ENCODE measurements at places on chromosomes 1 and 21.
A peak's percentile ranks its signal among the peaks of the same experiment; 100 is the strongest.

DNA sequence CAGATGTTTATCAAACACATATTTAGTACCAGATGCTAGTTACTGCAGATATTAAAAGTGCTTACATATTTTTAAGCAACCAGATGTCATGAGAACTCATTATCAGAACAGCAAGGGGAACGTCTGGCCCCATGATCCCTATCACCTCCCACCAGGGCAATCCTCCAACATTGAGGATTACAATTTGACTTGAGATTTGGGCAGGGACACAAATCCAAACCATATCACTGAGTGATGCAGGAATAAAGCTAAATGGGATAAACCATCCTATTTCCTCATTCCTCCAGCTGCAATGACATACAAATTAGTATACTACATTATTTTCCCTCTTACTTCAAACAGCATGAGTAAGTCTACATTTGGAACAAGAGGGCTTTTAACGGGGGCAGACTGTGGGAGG is 3.1 kb upstream of the KCNK2 start:
- no peak for DNase-seq

DNA sequence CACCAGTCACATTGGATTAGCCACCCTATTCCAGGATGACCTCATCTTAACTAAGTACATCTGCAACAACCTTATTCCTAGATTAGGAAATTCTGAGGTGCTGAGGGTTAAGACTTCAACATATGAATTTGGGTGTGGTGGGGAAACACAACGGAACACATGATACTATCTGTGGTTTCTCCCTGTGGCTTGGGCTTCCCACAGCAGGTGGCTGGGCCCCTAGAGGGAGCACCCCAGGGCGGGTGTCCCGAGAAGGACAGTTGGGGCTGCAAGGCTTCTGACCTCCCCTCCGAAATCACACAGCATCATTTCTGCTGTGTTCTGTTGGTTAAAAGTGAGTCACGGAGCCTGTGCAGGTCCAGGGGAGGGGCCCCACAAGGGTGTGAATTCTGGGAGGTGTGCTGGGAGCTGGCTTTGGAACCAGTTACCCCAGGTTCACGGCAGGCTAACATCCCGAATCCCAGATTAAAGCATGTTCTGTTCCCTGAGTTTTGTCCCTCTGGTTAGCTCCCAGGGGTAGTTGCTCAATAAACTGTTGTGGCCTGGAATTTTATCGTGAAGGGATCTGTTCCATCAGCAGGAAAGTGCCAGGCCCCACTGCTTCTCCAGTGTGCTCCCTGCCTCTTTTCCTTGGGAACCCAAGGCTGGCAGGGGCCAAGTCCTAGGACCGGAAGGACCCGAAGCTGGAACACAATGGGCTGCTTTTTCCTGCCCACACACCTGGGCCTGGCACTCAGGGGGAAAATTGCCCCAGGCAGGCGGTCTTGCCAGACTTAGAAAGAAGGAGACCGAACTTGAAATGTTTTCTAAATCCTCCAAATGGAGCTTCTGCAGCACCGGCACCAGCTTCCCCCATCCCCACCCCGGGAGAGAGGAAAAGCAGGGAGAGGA is 154.0 kb upstream of the WNT4 start:
- DNase-seq, result no peak

DNA sequence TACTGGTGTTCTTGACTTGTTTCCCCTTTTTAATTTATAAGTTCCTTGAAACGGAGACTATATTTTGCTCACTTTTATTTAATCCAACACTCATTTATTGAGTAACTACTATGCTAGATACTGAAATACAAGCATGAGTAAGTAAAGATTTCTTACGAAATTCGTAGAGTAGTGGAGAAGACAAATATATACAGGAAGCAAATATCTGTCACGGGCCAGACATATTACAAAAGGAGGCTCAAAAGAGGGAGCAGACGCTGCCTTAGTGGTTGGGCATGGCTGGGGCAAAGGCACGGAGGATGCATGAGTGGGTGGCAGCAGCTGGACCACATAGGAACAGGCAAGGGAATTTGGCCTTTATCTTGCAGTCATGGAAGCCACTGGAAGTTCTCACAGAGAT is 6.8 kb downstream of the NCF2 start:
- peak; percentile 12 for DNase-seq

GRCh38 chr1:238653693-238654321 is 732.6 kb upstream of the CHRM3 start:
- no peak for DNase-seq

DNA sequence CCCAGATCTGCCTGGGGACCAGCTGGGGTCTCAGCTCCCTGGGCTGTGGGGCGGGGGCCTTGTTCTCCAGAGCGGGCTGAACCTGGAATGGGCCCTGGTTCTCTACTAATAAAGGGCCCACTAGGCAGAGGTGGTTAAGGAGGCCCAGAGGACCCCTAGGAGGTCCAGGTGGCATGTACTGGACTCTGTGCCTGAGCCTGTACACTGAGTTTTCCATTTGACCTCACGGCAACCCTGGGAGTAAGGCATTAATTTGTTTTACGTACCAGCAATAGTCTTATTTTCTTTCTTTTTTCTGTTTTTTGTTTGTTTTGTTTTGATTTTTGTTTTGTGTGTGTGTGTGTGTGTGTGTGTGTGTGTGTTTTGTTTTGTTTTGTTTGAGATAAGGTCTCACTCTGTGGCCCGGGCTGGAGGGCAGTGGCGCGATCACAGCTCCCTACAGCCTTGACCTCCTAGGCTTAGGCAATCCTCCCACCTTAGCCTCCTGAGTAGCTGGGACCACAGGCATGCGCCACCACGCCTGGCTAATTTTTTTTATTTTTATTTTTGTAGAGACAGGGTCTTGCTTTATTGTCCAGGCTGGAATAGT is 19.6 kb upstream of the FAM131C start:
- DNase-seq, result no peak

DNA sequence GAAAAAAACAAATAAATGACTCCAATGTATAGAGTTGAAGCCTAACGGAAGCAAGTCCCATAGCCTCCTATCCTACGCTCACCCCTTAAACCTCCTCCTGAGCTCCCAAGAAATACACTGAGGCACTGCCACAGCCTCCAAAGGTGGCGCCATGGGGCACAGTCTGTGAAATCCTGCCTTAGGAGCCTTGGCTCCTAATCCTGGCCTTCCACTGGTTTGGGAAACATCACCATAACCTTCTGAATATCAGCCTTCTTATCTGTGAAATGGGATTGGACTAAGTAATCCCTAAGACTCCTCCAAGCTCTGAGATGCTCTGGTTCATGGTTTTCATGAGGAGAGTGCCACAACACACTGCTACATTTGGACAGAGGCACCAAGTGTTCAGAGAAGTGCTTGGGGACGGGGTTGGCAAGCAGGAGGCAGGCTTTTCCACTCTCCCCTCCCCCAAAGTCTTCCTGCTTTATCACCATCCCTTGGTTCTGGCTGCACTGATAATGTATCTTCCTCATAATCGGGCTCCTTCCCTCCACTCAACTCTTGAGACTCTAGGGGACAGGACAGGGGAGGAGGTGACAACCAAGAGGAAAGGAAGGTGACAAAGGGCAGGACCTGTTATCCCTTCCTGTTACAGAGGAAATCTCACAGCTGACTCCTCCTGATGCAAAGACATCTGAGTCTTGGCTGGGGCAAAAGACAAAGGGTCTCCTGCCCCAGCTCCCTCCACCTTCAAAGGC is 2.7 kb downstream of the SLAMF7 start:
- no peak for DNase-seq

DNA sequence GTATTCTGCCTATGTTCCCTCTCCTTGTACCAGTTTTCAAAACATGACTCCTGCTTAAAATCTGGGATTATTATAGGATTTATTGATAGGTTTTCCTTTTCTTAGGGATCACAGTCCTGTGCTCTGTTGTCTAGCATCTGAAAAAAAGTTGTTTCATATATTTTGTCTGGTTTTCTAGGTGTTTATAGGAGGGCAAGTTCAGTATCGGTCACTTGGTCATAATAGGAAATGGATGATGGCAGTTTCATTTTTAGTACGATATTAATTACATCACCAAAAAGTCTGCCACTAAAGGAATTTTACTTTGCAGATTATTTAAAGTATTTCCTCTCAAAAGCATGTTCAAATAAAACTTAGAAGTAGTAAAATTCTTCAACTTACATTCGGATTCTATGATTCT is 94.4 kb downstream of the RASAL2 start:
- DNase-seq, result no peak

DNA sequence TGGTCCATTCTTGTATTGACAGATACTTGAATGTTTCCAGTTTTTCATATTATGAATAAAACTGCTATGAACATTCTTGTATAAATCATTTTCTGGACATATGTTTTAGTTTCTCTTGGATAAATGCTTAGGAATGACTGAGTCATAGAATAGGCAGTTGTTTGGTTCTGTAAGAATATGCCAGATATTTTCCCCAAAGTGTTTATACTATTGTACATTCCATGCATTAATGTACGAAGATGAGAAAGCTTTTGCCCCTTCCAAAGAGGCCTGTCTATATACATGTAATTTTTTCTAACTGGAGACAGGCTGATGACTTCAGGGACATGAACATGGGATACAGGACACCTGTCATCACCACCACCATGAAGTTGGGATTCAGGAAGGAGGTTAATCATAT is 11.3 kb downstream of the NBPF3 start:
- DNase-seq, result no peak

- DNase-seq, result no peak
Measured at GRCh38 chr1:113714606-113715269, 44.5 kb downstream of the PHTF1 start.

DNA sequence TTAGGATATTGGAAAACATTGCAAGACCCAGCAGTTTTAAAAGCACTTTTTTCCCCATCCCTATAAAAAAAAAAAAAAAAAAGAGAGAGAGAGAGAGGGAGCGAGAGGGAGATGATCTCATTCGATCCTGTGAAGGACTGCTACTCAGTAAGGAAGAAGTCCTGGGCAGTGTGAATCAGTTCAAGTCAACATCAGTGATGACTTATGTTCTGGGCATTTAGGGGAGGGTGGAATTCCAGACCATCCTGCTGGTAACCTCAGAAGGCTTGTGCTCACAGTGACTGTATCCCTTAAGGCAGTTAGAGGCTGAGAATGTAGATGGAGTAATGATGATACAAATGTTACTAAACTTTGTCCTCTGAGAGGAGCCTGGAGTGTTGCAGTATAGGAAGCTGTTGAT is 151.4 kb downstream of the TGFB2 start:
- no peak for DNase-seq

DNA sequence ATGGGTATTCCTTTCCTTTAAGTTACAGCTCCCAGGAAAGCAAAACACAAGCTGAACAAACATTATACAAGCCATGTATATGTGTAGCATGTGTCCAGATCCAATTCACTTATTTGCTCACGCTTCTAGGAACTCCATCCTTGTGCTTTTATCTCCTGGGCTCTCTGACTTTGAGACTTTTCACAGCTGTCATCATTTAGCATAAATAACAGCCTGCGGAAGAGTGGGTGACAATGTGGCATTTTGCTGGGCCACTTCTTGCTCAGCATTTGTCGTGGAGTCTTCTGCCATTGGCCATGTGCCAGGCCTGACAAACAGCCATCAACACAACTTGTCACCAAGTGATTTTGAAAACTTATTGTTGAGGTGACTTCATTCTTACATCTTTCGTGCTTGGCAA is 164.3 kb downstream of the KIF26B start:
- DNase-seq, result no peak

DNA sequence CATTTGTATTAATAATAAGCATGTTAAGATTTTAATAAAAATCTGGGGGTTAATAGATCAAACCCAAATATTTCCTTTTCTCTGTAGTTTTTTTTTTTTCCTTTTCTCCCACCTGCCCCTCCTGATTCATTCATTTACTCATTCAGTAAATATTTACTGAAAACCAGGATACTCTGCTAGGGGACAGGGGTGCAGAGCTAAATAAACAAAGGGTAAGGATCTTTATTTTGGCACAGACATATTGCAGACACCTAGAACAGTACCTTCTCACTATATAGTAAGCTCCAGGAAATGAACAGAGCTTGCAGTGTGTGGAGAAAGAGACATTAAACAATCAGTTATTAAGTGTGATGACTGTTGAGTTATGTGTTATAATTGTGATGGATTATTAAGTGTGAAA is 60.9 kb downstream of the AK5 start:
- DNase-seq, result no peak

DNA sequence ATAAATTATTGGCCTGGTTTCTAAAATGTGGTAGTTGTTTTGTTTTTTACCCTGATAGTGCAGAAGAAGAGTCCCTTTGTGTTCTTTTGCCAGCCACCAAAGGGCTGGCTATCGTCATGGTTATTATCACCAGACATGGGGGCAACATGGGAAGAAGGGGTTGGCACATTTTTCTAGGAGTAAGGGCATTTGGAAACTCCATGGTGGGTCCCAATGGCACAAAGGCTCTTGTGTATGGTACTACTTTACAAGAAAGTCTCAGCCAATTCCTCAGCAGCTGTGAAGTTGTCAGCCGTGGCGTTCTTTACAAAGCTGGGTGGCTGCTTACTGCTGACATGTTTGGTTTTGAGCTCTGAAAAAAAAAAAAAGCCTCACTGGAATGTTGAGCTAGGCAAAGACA is 330.4 kb upstream of the ESRRG start:
- no peak for DNase-seq

DNA sequence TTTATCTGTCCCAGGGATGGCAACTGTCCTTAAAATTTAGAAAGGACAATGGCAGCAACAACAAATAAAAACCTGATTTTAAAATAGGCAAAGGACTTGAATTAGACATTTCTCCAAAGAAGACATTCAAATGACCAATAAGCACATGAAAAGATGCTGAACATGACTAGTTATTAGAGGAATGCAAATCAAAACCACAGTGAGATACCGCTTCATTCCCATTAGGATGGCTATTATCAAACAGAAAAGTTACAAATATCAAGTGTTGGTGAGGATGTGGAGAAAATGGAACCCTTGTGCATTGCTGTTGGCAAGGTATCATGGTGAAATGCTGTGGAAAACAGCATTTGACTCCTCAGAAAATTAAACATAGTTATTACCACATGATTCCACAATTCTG is 120.7 kb downstream of the CRB1 start:
- no peak for DNase-seq

GRCh38 chr21:26079366-26079765 is 91.2 kb downstream of the APP start:
- DNase-seq, result no peak

- DNase-seq, result no peak
Measured at GRCh38 chr1:194060481-194060880, 874.1 kb upstream of the B3GALT2 start.

DNA sequence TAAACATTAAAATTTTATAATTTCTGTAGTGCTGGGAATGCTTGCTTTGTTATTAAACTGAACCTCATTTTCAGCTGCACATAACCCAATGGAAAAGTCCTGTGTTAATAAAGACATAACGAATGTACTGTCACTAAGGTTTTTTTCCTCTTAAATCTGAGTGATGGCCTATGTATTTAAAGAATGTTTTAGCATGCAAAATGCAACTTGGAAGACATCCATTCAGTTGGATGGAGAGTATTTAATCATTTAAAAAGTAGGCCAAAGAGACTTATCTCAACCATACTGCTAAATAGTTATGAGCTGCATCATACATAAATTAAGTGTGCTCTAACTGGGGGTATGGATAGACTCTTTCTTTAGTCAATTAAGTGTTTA is 48.5 kb downstream of the RWDD3 start:
- no peak for DNase-seq

GRCh38 chr1:177793900-177794299 is 176.0 kb downstream of the SEC16B start:
- DNase-seq, result no peak

GRCh38 chr1:185158800-185159199 is 1.8 kb downstream of the SWT1 start:
- no peak for DNase-seq

- DNase-seq, result no peak
Measured at GRCh38 chr1:235270625-235271024, 57.4 kb downstream of the ARID4B start.

GRCh38 chr1:61386323-61386722 is 304.0 kb downstream of the NFIA start:
- DNase-seq, result no peak

GRCh38 chr1:91454136-91454535 is 46.5 kb upstream of the CDC7 start:
- DNase-seq, result no peak
